8988T (cell line): ENCODE measurements at places on chromosomes 12 and 14.

DNA sequence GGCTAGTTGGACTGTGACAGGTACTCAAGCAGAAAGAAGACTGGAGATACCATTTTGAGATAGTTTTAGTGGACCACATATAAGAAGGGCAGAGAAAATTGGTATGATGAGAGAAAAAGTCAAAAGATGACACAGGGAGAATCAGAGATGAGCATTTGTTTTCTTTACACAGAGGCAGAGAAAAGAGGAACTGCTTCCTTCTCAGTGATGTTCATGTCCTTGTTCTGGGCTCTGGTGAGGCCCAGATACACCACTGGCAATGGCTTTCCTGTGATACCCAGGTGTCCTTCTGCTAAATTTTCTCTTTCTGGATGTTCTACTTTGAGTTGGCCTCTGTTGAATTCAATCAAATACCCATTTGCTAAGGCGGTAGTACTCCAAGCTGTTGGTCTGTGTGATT is 1782.7 kb upstream of the SEL1L start:
- DNase-seq = no peak

- DNase-seq = no peak
Measured at GRCh38 chr14:32817780-32818179, 120.9 kb upstream of the NPAS3 start.

DNA sequence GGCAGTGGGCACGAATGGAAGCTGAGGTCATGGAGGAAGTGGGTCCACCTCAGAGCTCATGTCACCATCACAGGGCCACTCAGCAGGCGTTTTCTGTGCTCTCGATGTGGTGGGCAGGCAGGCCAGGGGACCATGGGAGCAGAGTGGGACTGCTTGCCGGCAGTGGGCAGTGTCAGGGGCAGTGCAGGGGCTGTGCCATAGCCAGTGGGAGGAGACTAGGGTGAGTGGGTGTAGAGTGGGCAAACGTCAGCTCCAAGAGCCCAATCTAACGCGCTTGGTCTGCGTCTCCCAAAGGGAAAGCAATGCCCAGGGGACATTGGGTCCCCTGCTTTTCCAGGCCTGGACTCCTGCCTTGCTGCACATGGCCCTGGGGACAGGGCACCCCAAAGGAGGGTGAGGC is 58.3 kb downstream of the SLC6A12 start:
- no peak for DNase-seq

DNA sequence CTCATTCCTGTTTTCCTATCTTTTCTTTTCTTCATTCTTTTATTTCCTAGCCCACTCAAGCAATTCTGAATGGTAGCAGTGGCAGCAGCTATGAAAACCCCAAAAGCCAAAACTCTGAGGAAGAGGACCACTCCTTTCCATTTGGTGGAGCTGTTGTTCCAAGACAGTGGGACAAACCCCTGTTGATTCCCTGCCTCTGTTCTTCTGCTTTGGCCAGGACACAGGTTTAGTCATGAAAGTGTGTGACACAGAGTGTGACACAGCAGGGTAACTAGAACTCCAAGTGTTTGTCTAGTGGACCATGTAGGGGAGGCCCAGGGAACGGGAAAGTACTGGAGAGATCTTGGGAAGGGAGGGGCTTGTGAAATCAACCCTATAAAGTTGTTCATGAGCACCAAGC is 71.1 kb downstream of the PTCSC3 start:
- peak; percentile 20 for DNase-seq
